ENCODE measurements at places on chromosomes 4 and X.

GRCh38 chrX:10603612-10604011 is 16.8 kb downstream of the MID1 start:
- no peak for DNase-seq

DNA sequence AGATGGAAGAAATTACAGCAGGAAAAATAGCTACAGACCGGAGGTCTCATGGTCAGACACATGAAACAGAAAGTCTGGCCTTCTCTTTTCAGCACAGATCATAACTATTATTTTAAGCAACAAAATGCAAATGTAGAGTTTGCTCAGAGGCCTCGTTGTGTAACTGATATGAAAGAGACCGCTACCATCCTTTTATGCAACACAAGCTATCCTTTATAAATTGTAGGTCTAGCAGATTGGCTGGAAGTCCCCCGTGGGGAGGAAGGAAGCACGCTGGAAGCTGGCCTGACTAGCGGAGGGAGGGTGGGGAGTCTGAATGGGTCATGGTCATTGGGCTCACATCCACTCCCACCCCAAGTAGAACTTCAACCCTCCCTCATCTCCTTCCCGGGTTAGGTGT is 27.7 kb downstream of the DMP1 start:
- no peak for DNase-seq

- no peak for DNase-seq
Observed at GRCh38 chr4:9970399-9971011, 50.8 kb downstream of the SLC2A9 start.

- DNase-seq = no peak
Observed at GRCh38 chr4:34464196-34464595, 1780.1 kb downstream of the ARAP2 start.

DNA sequence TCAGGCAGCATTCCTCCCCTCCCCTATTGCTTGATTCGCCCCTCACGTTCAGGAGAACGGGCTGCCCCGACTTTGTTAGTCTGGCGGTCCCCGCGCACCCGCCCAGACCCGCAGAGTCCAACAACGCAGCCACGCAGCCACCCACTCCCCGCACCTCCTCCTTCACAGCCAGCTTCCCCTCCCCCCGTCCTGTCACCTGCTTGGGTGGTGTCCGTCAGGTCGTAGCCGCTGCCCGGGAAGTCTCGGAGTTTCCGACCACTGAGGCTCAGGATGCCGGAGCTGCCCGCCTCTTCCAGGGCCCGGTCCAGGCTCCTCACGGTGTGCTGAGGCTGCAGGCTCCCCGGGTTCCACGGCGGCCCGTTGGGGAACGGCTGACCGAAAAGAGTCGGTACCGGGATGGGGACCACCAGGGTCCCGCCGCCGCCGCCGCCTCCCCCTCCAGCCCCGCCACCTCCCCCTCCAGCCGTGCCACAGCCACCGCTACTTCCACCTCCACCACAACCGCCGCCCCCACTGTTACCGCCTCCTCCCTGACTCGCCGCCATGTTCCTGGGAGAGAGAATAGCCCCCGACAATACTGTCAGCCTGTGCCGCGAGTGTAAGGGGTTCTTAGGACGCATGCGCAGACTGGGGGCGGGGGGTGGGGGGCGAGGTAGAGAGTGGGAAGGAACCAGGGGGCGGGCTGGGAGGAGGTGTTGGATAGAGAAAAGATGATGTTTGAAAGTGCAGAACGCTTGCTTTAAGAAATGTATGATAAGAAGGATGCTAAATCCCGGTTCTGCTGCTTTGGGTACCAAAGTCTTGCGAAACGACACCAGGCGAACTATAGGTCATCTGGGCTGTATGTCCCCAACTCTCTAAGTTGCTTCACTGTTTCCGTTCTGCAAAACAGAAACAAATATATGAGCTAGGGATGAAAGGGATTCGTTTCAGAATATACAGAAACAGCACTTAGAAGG is at the start of gene LRCH2:
Gene LRCH2, minus strand, starts transcription at position 600 of the 959 bp plus-strand sequence. Its CDS starts 55 bp downstream, at position 545.
- peak; percentile 55 for DNase-seq

- no peak for DNase-seq
Observed at GRCh38 chr4:137677863-137678262, 145.6 kb upstream of the PCDH18 start.

DNA sequence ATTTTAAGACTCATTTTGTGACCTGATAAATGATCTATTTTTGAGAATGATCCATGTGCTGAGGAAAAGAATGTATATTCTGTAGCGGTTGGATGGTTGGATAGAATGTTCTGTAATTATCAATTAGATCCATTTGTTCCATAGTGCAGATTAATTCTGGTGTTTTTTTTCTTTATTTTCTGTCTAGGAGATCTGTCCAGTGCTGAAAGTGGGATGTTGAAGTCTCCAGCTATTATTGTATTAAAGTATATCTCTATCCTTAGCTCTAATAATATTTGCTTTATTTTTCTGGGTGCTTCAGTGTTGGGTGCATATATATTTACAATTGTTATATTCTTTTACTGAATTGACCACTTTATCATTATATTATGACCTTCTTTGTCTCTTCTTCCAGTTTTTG is 1344.9 kb upstream of the TENM3 start:
- DNase-seq = no peak

GRCh38 chr4:148344352-148344751 is 97.9 kb downstream of the NR3C2 start:
- DNase-seq = no peak

- no peak for DNase-seq
Observed at GRCh38 chrX:125544856-125545255, 225.2 kb downstream of the TEX13C start.

DNA sequence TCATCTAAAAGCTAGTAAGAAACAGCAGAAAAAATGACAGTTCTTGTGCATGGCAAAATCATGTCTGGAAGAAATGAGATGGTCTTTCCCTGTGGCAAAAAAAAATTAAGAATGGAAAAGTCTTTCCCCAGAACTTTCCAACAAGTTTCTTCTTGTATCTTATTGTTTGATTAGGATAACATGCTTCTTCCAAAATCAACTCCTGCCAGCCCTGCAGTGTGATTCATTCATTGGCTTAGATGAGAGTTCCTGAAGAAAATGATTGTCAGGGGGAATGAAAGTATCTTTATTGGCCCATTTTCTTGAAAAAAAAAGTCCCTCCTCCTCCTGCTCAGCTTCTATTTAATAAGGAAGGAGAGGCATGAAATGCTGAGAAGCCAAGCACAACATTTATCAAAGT is 407.7 kb downstream of the ARAP2 start:
- DNase-seq = no peak

GRCh38 chr4:62159876-62160275 is 959.8 kb downstream of the ADGRL3 start:
- DNase-seq = no peak

- peak; percentile 67 for DNase-seq
Observed at GRCh38 chrX:76148753-76149152, 24.1 kb upstream of the PBDC1 start.

DNA sequence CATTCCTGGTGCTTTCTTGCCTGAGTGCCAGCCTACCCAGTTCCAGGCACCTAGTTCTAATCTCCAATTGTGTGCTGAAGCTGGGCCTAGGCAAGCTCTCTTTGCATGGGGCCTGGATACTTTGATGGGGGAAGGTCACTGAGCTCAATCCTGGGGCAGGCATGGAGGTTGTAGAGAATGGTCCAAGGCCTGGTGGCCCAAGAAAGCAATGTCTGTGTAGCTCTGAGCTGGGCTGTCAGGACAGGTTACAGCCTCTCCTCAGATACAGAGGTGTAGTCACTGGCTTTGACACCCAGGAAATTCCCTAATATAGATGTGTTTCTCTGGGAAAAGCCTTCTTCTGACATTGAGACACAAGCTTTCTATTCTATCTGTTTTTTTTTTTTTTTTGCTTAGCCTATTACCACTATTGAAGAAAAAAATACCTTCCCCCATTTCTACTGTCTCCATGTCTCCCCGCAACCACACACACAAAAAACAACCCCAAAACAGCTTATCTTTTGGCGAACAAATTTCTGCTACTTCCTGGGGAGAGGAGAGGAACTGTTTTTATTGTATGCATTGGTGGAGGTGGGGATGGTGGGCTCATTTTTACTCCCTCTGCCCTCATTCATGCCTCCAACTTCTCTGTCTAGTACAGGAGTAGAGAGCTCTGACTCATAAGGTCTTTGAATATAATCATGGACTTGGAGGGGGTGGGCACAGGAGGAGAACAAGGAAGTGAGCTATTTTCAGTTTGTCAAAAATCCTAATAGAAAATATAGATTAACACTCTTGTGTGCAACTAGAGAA is 66.7 kb upstream of the DHX15 start:
- DNase-seq = peak; percentile 90

DNA sequence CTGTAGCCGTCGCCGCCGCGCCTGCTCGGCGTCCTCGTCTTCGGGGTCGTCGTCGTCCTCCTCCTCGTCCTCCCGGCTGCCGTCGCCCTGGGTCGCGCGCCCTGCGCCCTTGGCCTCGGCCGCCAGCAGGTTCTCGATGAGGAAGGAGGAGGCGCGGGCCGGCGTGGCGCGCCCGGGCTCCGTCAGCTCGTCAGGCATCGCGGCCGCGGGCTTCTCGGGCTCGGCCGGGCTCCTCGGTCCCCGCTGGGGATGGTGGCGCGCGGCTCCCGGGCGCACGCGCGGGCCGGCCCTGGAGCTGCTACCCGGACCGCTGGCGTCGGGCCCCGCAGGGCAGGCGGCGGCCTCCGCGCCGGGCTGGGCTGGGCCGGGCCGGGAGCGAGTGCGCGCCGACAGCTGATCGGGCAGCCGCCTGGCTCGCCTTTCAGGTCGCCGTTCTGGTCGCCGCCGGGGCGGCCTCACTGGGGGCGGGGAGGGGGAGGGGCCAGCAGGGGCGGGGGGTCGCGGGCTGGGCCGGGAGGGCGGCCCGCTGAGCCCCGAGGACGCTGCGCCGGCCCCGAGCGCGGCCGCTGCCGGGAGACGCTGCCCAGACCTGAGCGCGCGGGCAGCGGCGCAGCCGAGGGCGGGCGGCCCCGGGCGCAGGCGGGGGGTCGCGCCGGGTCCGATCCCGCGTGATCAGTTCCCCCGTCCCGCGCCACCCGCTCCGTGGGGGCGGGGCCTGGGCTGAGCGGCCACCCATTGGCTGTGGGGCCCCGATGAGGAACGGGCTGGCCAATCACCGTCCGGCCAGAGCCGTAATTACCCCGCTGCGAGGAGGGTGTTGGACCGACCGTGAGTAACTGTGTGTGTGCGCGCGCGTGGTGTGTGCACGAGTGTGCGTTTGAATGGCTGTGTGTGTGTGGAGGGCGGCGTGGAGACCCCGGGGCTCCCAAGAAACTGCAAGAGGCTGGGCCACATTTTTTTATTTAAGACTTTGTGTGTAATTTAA is at the start of gene HMX1:
Gene HMX1, minus strand, starts transcription at position 423 of the 985 bp plus-strand sequence. Its CDS starts 225 bp downstream, at position 198.
- DNase-seq = no peak

DNA sequence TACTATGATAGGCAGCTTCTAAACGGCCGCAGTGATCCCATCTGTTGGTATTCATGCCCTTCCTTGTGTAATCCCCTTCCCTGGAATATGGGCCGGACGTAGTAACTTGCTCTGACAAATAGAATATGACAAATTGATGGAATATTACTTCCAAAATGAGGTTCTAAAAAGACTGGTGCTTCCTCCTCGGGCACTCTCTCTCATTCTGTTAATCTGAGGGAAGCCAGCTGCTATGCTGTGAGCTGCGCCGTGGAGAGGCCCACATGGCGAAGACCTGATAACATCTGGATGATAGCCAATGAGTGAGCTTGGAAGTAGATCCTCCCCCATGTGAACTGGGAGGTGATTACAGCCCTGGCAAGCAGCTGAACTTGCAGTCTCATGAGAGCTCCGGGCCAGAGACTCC is 27.2 kb upstream of the SLC25A4 start:
- peak; percentile 93 for DNase-seq

DNA sequence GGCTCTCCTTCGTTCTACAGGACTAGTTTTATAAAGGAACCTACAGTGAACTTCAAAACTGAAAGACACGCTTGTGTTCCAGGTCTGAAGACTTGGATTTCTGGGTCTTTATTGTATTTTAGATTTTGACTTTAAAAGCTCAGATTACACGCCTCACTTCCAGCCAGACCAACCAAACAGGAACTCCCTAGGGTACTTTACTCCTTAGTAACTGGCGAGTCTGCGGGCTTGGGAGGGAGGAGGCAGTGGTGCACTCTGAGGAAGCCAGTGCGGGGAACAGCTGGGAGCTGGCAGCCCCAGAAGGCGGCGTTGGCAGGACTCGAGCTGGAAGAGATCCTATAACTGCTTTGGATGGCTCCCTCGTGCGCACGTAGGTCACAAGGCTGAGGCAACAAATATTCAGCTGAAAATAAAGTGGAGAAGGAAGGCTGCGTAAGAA is 391 bp upstream of the PHKA1 start:
- peak; percentile 54 for DNase-seq

DNA sequence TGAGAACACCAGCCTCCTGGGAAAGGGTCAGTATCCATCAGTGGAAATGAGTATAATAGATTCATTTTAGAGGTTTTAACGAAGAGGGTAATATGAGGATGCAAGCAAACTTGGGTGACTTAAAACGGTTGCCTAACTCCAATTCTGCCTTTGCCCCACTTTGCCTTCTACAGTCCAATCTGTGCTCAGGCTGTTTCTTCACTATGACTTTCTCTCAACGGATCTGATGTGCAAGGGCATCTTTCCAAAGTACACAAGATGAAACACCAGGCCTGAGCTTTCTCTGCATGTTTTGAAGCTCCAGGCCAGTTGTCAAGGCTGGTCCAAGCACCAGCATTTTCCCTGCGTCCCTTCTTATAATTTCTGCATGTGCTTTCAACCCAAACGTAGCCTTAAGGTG is 68.0 kb upstream of the TMEM164 start:
- no peak for DNase-seq
